ENCODE measurements at places on chromosomes 4 and X.
A peak's percentile ranks its signal among the peaks of the same experiment; 100 is the strongest.

DNA sequence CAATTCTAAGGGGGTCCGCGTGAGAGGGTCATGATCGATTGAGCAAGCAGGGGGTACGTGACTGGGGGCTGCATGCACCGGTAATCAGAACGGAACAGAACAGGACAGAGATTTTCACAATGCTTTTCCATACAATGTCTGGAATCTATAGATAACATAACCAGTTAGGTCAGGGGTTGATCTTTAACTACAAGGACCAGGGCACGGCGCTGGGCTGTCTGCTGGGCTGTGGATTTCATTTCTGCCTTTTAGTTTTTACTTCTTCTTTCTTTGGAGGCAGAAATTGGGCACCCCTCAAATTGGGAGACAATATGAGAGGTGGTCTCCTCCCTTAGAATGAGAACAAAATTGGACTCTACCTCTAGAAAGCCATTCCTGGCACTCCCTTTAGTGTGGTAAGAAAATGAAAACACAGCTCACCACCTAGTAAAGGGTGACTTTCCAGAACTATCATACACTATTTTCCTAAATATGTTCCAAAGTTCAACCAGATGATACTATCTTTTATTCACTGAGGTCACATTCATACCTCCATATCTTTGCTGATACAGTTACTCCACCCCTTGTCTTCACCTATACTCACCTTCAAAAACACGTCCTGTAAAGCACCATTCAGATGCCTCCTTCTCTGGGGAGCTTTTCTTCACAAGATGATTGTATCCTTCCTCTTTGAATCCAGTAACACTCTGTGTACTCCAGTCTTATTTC is 1058.3 kb upstream of the SLIT2 start:
- DNase-seq: no peak

- DNase-seq: no peak
Observed at GRCh38 chr4:145735347-145735675, 55.4 kb downstream of the C4orf51 start.

GRCh38 chrX:21966866-21967265 is 26.4 kb downstream of the SMS start:
- DNase-seq: no peak

DNA sequence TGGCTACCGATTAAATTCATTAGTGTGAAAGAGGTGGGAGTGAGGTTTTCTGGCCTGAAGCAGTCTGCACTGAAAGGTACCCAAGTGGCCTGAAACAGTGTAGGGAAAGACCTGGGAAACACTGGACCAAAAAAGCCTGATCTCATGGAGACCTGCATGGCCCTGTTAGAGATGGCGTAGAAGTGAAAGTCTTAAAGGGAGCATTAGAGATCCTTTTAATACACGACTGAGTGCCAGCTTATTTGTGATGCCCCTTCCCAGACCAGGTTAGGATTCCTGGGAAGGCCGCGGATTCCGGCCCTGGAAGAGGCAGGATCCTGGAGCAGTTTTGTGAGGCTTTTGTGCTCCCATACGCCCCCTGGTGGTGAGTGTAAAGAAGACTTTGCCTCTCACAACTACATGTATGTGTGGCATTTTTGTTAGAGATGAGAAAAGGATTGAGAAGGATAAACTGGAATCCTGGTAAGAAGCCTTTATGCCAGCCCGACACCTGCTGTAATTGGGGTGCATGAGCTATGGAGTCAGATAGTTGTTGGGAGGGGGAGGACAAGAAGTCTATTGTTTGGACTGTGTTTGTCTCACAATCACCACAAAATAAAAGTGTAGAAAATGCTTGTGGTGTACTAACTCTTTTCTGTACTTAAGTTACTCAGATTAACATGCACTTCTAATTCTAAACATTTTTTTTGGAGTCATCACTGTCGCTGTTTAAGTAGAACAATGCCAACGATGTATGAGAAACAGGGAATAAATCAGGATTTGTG is 54.0 kb downstream of the JADE1 start:
- DNase-seq: peak; percentile 73

- DNase-seq: no peak
Observed at GRCh38 chr4:81982846-81983540, 390.8 kb downstream of the HNRNPD start.

DNA sequence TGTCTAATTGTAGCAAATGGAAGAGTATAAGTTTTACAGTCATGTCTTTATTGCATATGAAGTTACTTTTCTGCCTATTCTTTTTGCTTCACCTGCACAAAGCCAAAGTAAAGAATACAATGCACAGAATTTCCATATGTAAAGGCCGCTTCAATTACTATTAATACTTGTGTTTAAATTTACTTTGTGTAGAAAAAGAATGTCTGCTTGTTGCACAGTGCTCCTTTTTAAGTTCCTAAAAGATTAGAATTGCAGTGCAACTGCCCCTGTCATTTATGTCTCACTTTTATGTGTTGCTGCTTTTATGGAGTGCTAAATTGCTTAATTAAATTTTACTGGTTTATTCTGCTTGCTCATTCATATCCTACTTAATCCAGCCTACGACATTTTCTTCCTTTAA is 830.5 kb downstream of the PDHA2 start:
- no peak for DNase-seq

DNA sequence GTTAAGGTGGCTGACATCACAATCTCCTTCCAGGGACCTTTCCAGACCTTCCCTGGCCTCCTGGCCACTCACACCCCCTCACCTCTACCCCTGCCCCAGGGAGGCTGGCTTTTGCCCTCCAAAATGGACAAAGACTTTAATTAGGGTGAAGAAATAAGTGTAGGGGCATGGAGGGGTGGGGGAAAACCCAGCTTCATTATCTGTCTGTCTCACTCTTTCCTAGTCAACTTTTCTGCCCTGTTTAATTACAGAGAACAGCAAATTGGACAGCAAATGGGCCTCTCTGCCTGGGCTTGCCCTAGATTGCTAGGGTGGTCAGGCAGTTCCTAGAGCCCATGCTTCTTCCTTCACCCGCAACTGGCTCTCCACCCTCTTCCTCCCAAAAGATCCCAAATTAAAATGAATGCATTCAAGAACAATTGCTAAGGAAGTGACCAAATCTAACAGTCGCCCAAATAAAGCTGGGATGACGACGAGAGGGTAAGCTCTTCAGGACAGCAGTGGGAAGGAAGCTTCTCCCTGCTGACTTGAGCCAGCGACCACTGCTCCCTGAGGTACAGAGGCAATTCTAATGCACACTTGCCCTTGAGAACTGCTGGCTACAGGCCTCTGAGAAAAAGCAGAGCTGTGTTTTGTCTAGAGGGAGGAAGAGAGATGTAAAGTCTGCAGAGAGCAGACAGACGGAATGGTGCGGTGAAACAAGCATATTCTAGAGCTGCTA is 12.4 kb downstream of the RAI2 start:
- DNase-seq: no peak

GRCh38 chr4:10701702-10702460 is 17.3 kb upstream of the CLNK start:
- DNase-seq: no peak

GRCh38 chr4:177855507-177856197 is 413.4 kb upstream of the AGA start:
- DNase-seq: no peak

GRCh38 chrX:94830717-94831116 is 1156.7 kb downstream of the FAM133A start:
- DNase-seq: no peak

- DNase-seq: no peak
Observed at GRCh38 chr4:78922207-78922606, 17.0 kb downstream of the PAQR3 start.

DNA sequence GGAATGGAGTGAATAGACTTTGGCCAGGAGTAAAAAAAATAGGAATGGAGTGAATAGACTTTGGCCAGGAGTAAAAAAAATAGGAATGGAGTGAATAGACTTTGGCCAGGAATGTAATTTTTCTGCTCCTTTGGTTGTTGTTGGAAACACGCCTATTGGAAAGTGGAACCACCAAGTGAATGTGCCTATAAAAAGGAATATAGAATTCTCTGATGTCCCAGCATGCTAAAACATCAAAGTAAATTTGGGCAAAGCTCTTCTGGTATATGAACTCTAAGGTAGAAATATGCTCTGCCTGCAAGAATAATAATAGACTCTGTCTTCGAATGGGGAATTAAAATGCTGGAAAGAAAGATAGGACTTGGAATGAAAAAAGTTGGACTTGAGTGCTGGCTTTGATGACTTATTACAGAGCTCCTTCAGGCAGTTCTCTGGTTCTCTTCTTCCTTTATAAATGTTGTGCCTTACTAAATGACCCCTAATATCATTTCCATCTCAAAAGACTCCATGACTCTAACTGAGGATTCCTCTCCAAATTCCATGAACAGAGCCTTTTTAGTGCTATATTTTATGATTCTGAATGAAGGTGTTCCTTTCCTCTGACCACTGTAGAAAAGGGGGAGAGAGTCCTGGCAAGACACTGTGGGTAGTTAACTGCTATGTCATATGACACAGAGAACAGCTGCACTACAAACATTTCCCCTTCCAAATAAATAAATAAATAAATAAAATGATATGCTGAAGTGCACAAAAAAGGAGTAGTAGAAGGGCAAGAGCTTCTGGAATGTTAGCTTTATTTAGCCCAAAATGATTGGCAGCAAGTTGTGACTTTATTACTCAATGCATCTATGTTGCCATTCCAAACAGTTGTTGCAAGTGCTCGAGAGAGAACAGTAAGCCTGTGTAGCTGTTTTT is 13.5 kb upstream of the GBA3 start:
- no peak for DNase-seq
